Femur (tissue), 1 donor: ENCODE measurements at places on chromosomes 3 and 15.

- DNase-seq = no peak
These were observed 56.2 kb upstream of the PTPRG start for GRCh38 chr3:61505197-61505596.

GRCh38 chr3:169243579-169243978, 419.9 kb downstream of the MECOM start:
- DNase-seq = no peak

DNA sequence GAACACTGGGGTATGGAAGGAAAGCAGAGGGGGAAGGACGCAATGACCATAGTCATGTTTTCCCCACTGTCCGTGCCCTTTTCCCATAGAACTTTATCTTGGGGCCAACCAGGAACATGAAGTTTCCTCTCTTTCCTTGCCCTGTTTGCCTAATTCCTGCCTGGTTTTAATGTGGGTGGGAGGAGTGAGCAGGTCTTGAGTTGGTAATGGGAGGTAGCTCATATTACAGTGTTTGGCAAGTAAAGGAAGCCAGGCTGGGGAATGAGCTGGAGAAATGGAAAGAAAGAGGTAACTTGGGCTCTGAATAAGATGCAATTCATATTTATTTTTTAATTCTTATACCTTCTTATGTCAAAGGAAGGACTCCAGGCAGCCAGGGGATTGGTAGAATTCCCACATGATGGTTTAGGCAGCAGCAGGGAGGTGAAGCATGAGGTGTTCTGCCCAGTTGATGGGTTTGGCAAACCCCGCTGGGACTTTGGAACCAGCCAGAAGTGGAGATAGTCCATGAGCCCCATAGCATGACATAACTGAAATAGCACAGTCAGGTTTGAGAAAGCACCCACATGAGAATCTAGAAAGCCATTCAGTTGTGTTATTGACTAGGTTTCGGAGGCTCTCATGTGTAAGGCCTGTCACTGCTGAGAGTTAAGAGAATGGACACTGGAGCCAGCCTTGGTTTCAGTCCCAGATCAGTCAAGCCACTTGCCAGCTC, 60.0 kb downstream of the CCK start:
- DNase-seq = no peak

- DNase-seq = no peak
These were observed 56.1 kb upstream of the RAD18 start for GRCh38 chr3:9019259-9019961.

DNA sequence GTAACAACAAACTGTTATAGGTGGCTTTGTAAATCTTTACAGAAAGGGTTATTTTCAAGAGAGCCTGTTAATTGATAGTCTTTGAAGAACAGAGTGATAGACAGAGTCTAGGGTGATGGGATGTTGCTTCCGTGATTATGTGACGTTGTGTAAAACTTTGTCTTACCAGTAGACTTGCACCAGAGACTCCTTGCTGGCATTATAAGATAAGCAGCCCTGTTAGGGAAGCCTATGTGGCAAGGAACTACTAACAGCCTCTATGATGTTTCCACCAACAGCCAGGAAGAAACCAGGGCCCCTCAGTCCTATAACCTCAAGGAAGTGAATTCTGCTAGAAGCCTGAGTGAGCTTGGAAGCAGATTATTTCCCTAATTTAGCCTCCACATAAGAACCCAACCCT, 18.9 kb downstream of the STT3B start:
- DNase-seq = no peak

- no peak for DNase-seq
These were observed 71.0 kb upstream of the NR2E3 start for GRCh38 chr15:71739355-71739754.

GRCh38 chr3:43363621-43364266, 77.4 kb downstream of the SNRK start:
- DNase-seq = peak; percentile 72

GRCh38 chr15:74060251-74060650, 22.1 kb downstream of the GOLGA6A start:
- peak; percentile 3 for DNase-seq

- DNase-seq = peak; percentile 51
These were observed 55.5 kb upstream of the HES1 start for GRCh38 chr3:194080436-194080835.

GRCh38 chr3:119346076-119346496, 51.9 kb downstream of the ARHGAP31 start:
- no peak for DNase-seq

DNA sequence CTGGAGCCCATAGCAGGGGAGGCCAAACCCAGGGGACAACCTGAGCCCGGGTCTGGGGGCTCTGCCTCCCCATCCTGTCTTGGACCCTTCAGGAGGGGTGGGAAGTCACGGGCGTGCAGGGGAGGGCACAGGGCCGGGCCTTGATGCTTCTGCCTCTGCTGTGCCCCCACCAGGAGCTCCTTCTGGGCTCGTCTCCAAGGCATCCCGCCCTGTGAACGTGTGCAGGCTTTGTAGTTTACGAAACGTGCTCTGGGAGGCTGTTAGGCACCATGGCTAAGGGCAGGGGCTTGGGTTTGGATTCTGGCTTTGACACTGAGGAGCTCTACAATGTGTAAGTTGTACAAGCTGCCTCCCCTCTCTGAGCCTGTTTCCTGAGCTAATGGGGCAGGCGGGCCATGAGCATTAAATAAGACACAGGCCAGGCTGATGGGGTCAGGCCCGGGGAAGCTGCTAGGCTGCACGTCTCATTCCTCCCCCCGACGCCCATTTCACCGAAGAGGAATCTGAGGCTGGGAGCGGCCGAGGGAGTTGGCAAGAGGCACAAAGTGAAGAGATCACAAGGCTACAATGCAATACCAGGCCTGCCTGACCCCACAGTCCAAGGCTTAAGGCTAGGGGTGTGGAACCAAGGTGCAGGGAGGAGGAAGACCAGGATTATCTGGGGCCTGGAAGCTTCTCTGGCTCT, 19.6 kb downstream of the PLXND1 start:
- no peak for DNase-seq

DNA sequence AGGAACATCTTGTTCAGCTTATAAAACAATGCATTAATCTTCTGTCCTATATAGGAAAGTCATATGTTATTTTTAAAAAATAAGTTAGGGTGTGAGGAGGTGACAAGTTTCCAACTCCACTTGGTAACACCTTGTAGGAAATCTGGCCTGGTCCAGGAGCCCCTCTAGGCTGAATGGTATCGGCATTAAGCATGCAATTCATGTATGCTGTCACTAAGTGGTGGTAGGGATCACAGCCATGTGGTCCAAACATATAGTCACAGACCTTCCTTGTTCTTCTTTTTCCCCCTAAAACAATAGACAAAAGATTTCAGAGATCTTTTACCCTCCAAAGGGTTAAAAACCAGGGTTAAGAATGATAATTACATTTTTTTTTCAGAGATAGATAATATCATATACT, 4.2 kb upstream of the APBA2 start:
- no peak for DNase-seq

GRCh38 chr15:79900087-79900486, 3.3 kb upstream of the MTHFS start:
- no peak for DNase-seq

GRCh38 chr15:100732211-100733055, 130.0 kb downstream of the ASB7 start:
- peak; percentile 19 for DNase-seq

- DNase-seq = no peak
These were observed 230.4 kb upstream of the CHRM5 start for GRCh38 chr15:33737687-33738601.

DNA sequence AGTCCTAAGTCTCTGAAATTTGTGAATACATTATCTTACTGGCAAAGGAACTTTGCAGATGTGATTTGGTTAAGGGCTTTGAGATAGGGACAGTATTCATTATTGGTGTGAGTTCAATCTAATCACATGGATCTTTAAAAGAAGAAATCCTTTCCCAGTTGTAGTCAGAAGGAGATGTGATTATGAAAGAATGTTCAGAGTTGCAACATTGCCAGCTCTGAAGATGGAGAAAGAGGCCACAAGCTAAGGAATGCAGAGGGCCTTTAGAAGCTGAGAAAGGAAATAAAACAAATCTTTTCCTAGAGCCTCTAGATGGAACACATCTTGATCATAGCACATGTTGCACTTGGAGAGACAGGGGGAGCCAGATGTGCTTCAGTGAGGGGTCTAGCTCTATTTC, 27.7 kb upstream of the SIAH2 start:
- no peak for DNase-seq

- DNase-seq = peak; percentile 7
These were observed 65.6 kb upstream of the IQSEC1 start for GRCh38 chr3:13138833-13139145.

GRCh38 chr3:185058796-185059195, 94.1 kb downstream of the C3orf70 start:
- DNase-seq = no peak

- DNase-seq = peak; percentile 66
These were observed 113.5 kb downstream of the VGLL4 start for GRCh38 chr3:11530153-11530721.

DNA sequence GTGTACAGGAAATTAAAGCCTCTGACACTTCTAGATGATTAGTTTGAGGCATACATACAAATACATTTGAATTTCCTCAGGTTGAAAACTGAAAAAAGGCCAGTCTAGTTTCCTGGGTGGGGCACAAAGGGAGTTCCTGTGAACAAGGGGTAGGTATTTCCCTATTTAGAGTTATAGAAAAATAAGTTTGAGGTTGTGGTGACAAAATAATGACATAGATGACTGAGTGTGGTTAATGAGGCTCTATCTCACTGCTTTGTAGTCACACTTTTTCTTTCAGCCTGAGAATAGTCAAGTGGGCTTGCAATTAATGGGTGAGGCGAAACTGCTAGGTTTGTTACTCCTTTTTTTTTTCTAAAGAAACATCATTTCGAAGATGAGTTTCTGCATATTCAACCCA, 4.3 kb downstream of the SLCO3A1 start:
- DNase-seq = no peak

DNA sequence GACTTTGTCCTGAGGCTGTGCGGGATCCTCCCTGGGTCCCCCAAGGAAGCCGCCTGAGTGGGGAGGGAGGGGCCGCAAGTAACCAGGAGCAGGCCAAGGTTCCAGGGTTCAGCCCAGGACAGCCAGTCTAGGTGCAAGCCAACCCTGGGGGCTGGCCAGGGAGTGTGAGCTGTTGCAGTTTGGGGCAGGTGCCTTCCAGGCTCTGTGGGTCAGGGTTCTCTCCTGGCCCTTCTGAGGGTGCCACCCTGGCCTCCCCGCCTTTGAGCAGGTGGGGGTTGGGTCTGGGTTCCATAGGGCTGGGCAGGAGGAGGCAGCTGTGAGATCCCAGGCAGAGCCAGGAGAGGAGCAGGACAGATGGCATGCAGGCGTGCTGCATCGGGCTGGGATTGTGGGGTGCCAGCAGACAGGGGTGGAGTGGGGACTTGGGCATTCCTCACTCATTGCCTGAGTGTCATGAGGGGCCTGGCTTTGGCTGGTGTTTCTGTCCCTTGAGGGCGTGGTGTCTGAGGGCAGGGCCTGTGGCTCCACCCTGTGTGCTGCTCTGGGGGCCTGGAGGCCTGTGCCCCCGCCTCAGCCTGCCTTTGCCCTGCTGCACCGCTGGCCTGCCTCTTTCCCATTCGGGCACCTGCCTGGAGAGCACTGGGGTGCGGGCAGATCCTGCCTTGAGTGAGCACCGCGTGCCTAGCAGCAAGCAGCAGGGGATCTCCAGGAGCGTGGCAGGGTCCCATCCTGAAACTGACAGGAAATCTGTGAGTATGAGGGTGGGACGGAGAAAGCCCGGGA, 18.4 kb downstream of the KLF13 start:
- peak; percentile 45 for DNase-seq

GRCh38 chr15:85116925-85117646, 135.4 kb downstream of the PDE8A start:
- DNase-seq = no peak

DNA sequence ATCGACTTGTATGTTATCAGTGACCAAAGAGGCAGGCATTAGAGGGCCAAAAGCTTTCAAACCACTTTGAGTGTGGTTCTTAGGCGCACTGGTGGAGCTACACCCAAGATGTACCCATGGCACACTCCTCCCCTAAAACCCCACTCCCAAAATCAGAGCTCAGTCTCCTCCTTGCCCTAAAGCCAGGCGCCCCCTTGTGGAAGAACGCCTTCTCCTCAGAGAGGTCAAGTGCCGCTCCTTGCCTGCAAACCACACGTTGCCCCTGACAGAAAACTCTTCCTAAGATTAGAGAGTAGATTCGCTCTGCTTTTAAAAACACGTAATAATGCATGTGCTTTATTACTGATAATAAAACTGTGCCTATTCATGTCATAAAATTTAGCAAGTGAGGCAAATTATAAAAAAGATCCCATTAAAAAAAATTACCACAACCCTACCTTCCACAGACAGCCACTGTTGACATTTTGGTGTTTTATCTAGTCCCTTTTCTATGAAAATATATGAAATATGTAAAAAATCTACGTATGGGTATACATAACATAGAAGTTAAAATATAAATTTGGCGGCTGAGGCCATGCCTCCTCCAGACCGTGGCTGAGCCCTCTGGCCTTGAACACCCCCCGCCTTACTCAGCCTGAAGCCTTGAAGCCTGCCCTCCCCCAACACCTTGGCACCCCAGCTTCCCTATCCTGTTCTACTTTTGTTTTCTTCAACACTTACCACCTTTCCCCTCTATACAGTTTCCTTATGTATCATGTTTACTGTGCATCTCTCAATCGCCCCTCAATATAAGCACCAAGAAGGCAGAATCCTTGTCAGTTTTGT, 33.5 kb downstream of the BCL2L10 start:
- DNase-seq = peak; percentile 72

GRCh38 chr3:155382396-155383042, 89.0 kb upstream of the STRIT1 start:
- peak; percentile 44 for DNase-seq

DNA sequence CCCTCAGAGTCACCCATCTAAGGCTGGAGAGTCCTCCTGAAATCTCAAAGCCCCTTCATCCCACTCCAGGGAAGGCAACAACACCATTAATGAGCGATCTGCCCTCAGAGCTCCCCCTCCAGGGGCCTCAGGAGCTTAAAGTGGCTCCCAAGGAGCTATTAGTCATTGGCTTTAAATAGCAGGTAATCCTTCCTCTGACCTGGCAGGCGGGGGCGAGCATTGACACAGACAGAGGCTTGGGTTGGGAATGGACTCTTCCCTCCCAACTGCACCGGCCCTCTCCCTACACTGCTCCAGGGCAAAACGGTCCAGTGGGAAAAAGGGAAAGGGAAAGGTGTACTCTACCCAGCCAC, 1.4 kb downstream of the MFGE8 start:
- no peak for DNase-seq

GRCh38 chr3:161644891-161645635, 148.5 kb downstream of the OTOL1 start:
- peak; percentile 44 for DNase-seq

GRCh38 chr15:69078638-69079037, 64.1 kb downstream of the NOX5 start:
- no peak for DNase-seq

- DNase-seq = no peak
These were observed 11.0 kb upstream of the ONECUT1 start for GRCh38 chr15:52800828-52801747.
